ENCODE measurements at places on chromosomes 1 and 21.

DNA sequence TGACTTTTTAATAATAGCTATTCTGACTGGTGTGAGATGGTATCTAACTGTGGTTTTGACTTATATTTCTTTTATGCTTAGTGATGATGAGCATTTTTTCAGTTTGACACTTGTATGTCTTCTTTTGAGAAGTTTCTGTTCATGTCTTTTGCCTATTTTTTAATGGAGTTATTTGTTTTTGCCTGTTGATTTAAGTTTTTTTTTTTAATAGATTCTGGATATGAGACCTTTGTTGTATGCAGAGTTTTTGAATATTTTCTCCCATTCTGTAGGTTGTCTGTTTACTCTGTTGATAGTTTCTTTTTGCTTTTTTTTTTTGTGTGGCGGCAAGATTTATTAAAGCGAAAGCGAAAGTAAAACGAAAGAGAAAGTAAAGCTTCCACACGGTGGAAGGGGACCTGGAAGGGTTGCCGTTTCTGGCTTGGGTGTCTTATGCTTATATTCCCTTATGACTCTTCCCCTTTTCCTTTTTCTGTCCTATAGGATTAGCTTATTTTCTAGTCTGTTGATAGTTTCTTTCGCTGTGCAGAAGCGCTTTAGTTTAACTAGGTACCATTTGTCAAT, 67.6 kb downstream of the TBX19 start:
- no peak for DNase-seq

- DNase-seq = no peak
Measured at GRCh38 chr1:42433369-42433768, 22.5 kb downstream of the ZMYND12 start.

DNA sequence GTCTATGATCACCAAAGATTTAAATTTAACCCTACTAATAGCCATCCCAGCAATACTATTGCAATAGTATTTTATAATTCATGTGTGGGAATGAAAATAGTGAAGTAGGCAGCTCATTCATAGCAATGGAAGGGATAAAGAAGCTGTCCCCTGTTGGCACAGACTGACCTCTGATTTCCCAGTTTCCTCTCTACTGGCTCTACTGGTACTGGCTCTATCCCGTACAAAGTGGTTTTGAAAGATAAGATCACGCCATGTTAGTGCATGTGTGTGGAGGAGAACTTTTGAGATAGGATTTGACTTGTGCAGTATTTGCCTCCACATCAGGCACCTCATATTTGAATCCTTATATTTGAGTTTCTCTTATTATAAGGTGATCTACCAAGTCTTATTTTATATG, 227.3 kb upstream of the ADGRL2 start:
- no peak for DNase-seq

GRCh38 chr21:45405271-45405818, 380 bp downstream of the COL18A1 start:
- no peak for DNase-seq

GRCh38 chr1:155695072-155695471, 6.2 kb downstream of the DAP3 start:
- no peak for DNase-seq

DNA sequence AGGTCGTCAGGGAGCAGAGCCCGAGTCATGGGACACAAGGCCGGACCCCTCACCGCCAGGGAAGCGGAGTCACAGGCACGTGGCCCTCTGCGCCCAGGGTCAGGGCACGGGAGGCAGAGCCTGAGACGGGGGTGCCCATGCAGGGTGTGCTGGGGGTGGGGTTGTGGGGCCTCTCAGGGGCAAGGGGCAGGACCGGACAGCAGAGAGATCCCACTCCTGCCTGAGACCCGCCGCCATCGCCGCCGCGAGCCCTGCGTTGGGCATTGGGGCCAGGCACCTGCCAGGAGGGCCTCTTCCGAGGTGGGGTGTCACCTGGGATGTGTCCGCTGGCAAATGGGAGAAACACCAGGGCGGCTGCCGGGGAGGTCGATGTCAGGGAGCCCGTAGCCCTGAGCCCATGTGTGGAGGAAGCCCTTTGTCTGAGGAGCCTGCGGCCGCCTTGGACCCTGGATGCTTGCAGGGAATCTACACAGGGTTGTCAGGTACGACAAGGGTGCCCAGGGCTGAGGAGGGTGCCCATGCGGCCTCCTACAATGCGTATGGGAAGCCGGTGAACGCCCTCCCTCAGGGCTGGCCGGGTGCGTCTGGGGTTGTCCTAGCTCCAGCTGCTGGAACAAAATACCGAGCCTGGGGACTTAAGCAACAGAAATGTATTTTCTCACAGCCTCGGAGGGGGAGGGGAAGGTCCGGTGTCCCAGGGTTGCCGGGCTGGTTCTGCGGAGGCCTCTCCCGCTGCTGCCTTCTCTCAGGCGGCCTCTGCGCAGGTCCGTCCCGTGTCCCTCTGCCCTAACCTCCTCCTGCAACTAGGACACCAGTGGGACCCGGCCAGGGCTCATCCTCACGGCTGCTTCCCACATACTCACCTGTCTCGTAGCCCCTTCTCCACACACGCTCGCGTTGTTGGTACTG, 16.4 kb upstream of the C1orf159 start:
- no peak for DNase-seq
